Dermis lymphatic vessel endothelial cell (primary cell): ENCODE measurements at places on chromosomes 2 and 18. TPM values are rescaled to one million over a fixed set of nuclear protein-coding genes. Genes with fewer than 3 reads are reported as not detected.

The CYP27C1 gene
- 0.11 TPM in 1 of 2 replicates, not detected in the other for total RNA-seq

The ATP6V1B1 gene
- not detected in 2 replicates for total RNA-seq

The TCF23 gene
- not detected in 2 replicates for total RNA-seq

The NYAP2 gene
- total RNA-seq = not detected in 2 replicates
